Activated T-cell treated with anti-CD3 and anti-CD28 coated beads for 4 hours (primary cell): ENCODE measurements at places on chromosomes 2 and 18.

GRCh38 chr2:144079803-144080202 lies 440.1 kb downstream of the ZEB2 start:
- DNase-seq: no peak

DNA sequence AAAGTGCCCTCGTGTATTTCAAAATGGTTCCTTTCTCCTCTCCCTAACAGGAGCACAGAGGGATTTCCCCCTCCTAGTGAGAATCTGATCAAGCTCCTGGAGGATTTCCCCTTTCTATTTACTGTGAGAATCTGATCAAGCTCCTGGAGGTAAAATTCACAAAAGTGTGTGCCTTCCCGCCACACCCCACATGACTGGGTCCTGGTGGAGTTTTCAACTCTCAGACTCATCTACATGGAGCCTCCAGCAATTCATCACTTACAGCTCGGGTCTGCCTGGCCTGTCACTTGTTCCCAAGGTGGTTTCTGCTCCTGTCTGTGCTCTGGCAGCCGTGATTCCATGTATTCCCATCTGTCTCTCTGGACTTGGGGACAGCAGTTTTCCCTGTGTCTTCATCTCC lies 590.7 kb downstream of the FBXO15 start:
- DNase-seq: no peak

GRCh38 chr18:75400366-75400765 lies 27.1 kb downstream of the SMIM21 start:
- DNase-seq: no peak

DNA sequence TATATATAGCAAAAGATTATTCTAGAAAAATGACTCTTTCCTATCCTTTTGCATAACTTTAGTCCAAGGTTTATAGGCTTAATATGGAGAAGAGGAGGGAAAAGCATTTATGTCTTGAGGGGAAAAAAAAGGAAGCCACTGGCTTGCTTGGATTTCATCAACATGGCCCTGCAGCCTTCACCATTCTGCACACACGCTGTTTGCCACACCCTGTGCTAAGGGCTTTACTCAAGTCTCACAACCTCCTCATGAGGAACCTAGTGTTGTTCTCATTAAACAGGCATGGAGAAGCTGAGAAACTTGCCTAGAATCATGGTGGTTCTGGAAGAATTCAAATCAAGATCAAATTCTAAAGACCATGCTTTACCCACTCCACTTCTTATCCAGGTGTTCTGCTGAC lies 117.3 kb upstream of the TTC39C start:
- DNase-seq: no peak

DNA sequence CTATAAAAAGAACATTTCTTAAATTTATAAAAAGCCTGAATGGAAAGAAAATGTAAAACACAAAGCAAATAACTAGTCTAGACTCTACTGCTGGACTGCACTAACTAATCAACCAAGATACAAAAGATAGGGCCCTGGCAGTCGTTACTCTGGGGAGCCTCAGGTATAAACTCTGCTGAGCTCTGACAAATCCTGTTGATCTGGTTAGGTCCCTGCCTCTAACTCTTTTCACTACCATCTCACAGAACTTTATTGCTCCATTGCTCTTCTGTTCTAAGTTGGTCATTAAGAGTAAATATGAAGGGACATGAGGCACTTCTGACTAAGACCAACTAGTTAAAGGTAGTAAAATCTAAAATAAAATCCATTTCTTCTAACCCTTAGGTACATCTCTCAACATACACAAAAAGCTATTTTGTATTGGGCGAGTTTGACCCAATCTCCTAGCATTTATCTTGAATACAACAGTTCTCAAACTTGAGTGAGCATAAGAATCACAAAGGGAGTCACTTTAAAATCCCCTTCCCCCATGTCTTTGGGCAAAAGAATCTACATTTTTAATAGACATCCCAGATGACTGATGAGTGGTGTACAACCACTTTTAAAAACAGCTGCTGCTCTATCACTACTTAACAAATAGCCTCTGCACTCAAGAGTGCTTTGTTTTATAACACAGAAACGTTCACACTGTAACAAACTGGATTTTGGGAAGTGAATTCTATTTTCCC lies 2.5 kb downstream of the CHN1 start:
- no peak for DNase-seq

DNA sequence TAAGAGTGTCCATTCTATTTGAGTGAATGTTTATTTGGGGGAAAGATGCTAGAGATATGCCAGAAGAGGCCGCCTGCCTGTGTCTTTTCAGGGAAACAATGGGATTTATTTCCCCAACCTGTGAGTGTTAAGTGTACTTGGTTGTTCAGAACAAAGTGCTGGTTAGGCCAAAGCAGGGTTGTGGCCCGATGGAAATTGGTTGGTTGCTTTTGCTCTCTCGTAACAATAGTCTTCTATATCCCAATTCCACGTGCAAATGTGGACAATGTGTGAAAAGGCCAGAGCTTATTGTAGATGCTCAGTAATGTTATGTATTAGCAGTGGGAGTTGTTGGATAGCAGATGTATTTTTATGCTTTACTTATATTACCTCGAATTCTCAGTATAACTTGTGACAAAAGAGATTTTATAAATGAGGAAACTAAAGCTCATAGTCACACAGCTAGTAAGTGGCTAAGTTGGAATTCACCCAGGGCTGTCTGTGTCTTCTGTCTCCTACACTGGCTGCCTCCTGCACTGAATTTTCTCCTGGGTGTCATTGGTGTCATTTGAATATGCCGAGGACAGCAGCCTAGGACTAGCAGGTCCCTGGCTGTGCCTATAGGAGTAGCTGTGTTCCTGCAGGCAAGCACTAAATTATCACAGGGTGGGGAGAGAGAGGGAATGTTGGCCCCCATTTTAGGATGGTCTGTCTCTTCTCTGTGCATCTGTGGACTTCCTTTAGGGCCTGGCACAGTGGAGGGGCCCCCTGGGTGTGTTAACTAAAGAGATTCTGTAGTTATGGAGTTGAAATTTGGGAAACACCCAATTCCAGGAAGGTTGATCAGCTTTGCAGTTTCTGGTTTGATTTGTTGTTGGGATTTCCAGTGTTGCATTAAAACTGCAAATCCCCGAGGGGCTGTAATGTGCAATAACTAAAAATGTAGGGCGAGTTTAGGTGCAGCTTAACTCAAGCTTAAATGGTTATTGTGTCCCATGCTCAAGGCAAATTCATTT lies 21.6 kb downstream of the GPD2 start:
- no peak for DNase-seq

GRCh38 chr2:9271091-9271490 lies 64.5 kb downstream of the ASAP2 start:
- DNase-seq: no peak

DNA sequence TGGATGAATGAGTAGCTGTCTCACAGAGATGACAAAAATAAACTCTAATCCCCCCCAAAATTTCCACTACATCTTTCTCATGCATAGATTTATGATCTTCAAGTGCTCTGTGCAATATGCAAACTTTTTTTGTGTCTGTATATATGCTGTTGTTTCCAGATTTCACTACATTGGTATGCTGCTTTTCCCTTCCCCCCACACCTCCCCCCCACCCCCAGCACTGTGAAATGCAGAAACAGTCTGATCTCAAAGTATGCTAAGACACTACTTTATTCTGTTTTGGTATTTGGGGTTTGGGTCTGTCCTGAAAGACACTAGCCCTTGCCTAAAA lies 524 bp upstream of the KLHL14 start:
- DNase-seq: no peak

- no peak for DNase-seq
Observed at GRCh38 chr2:17208511-17208910, 309.7 kb downstream of the RAD51AP2 start.

DNA sequence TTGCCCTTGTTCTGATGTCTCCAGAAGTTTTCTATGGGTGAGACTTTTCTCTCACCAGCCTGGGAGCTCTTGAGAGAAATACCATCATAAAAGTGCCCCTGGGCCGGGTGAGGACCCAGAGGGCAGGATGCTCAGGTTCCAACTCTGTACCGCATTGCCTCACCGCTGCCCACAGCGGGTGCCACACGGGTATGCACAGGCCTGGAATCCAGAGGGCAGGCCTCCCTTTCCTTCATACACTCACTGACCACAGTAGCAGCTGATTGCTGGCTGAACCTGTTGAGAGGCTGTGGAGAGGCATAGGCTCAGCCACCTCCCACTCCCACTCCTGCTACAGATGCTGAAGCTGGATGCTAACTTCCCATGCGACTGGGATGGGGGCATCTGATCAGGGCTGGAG lies 293.8 kb downstream of the CYP26B1 start:
- DNase-seq: no peak

- no peak for DNase-seq
Observed at GRCh38 chr2:30763151-30763660, 44.0 kb downstream of the CAPN13 start.

DNA sequence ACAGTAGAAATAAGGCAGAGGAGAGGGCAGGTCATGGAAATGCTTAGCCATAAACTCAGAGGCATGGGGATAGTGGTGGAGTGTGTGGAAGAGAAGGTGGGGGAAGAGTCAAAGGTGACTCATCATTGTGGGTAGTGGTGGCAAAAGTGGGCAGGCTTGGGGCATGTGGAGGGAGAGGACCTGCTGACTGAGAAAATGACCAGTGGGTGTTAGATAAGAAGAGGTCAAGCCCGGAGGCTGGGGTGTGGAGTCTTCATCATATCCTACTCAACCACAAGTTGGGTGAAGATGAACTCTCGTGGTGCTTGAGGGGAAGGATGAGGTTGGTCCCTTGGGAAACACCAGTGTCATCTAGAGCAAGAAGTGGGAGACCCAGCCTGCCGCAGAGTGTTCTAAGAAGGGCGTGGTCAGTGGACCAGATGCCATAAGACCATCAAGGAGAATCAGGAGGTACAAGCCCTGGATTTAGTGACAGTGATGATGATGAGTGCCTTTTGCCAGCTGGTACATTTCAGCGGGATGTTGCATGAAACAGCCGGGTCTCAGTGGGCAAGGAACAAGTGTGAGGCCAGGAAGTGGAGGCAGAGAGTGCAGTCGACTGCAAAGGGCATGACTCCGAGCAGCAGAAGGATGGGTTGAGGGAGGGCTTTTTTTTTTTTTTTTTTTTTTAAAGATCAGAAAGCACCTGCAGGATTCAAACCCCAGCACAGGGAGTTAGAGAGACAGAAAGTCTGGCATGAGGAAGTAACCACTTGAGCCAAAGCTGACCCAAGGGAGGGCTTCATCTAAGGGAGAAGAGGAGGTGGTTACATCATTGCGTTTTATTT lies 122.6 kb upstream of the SPRED2 start:
- DNase-seq: no peak

- no peak for DNase-seq
Observed at GRCh38 chr2:199602896-199603717, 145.4 kb upstream of the SATB2 start.

DNA sequence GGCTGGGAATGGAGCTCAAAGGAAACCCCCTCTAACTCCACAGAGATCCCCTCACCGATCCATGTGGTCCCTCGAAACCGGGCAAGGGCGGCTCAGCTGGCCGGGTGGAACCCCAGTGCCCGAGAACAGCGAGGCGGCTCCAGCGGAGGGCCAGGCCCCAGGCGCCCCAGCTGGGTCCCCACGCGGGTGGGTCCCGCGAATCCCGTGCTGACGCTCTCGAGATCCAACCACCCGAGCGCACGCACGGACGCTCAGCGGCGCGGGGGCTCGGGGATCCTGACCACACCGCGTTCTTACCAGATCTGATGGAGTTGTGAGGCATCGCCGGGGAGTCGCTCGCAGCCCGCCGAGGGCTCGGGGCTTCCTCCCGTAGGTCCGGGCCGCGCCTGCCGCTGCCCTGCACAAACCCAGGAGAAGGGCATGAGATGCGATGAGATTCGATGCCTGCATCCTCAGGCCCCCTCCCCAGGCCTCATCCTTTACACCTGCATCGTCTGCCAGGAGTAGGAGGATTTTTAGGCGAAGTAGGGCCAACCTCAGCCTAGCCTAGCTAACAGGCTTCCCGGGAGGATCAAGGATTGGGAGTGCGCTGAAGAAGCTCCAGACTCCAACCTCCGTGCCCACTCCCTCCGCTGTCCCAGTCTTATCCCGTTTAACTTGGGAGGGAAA lies 514 bp downstream of the PAX8 start:
- DNase-seq: no peak

GRCh38 chr2:219125886-219126270 lies 34.7 kb downstream of the NHEJ1 start:
- no peak for DNase-seq

GRCh38 chr2:235498541-235498940 lies 4.7 kb downstream of the AGAP1 start:
- no peak for DNase-seq

DNA sequence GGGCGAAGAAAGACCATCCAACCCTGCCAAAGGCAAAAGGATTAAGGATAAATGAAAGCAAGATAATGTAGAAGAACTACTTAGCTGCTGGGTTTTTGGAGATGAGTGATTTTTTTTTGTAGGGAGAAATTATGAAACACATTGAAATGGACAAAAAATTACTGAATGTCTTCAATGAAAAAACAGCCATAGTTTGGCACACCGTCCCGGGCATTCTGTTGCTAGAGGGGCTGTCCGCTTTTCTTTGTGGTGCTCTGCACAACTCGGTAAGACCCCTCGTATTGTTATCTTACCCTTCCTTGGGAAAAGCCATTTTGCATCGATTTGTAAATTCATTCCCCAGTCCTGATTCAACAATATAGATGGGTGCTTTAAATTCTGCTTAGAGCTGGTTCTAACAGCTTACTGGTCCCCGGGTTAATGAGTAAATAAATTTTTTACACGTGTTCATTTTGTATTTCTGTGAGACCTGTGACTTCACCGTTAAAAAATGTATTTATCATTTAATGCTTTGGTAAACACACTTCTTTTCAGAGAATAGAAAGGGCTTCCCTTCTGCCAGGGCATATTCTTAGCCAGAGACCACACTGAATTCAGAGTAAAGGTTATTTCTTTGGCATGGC lies 912 bp upstream of the LAPTM4A start:
- no peak for DNase-seq

- no peak for DNase-seq
Observed at GRCh38 chr18:60892441-60892840, 440.8 kb upstream of the CDH20 start.

- DNase-seq: no peak
Observed at GRCh38 chr2:32008805-32009515, 1.8 kb downstream of the MEMO1 start.

GRCh38 chr18:69402533-69402989 lies 1.9 kb downstream of the DOK6 start:
- no peak for DNase-seq

- DNase-seq: no peak
Observed at GRCh38 chr2:45194596-45194995, 185.3 kb upstream of the SIX2 start.

DNA sequence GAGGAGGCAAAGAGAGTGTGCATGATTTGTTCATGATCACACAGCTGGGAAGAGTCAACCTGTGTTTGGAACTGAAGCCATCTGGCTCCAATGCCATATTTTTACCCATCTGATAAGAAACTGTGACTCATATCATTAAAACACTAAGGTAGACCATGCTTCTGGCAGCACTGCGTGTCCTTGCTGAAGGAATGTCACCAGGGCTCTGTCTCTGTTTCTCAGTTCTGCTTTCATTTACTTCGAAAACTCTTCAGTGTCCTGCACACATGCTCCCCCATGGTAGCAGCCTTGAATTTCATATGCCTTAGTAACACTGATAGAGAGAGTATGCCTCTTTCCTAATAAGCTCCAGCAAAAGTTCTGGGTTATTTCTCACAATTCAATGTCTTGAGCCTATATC lies 830.4 kb downstream of the DCDC2C start:
- no peak for DNase-seq

GRCh38 chr2:204749319-204749718 lies 204.0 kb downstream of the PARD3B start:
- no peak for DNase-seq
